Pancreas (tissue), 10 donors: ENCODE measurements at places on chromosomes 11 and 22. TPM values are rescaled to one million over a fixed set of nuclear protein-coding genes. Genes with fewer than 3 reads are reported as not detected.
A peak's percentile ranks its signal among the peaks of the same experiment; 100 is the strongest.

The TCN1 gene
- polyA plus RNA-seq = 0.11 TPM

The NEU3 gene
- 6.2 TPM for polyA plus RNA-seq

The TOP3B gene
- 20.5 TPM for polyA plus RNA-seq

The DBX1 gene
- polyA plus RNA-seq = not detected

The OR51B5 gene
- polyA plus RNA-seq = 0.05 TPM

The UBQLN3 gene
- polyA plus RNA-seq = not detected

The CASP12 gene
- 0.66 TPM for polyA plus RNA-seq

DNA sequence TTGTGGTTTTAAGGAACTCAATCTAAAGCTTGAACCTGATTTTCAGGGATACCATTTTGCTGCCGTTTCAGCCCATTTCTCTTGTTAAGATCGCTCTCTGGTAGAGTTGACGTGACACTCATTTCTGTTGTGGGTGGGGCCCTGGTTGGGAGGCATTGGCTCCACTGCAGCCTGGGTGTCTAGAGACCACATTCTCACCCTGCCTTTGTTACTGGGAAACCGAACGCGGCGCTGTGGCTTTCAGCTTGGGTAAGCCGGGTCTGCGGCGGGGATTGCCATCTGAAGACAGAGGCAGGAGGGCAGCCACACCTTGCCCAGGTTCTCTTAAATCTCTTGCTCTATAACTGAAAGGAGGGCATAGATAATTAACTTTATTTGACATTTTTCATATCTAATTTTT is 3.2 kb downstream of the EHF start:
- H3K4me3 ChIP-seq = no peak overlapping the region
- H3K4me1 ChIP-seq = peaks cover 20% of the 10 kb centered on the region
- H3K27ac ChIP-seq = peak overlapping the region; percentile 96
- DNase-seq = peak; percentile 66

GRCh38 chr22:45553351-45554039 is 50.8 kb downstream of the FBLN1 start:
- H3K27ac ChIP-seq = peak overlapping the region; percentile 22
- DNase-seq = peak; percentile 51
- no peak overlapping the region for H3K4me3 ChIP-seq
- H3K4me1 ChIP-seq = no peaks in the 10 kb centered on the region
- H3K36me3 ChIP-seq = no peaks in the 10 kb centered on the region

DNA sequence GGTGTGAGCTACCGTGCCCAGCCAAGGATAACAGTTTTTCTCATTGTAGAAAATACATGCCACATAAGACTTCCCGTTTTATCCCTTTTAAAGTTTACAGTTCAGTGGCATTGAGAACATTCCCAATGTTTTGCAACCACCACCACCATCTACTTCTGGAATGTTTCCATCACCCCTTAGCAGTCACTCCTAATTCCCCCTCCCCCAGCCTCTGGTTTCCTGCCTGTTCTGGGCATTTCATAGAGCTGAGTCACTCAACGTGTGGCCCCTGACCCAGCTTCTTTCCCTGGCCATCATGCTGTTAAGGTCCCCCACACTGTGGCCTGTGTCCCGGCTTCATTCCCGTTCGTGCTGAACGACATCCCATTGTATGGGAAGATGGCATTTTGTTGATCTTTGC is 30.7 kb downstream of the FGF4 start:
- no peak overlapping the region for H3K27ac ChIP-seq
- H3K27me3 ChIP-seq = no peaks in the 10 kb centered on the region
- H3K4me3 ChIP-seq = no peak overlapping the region
- no peaks in the 10 kb centered on the region for H3K4me1 ChIP-seq

- H3K27me3 ChIP-seq = no peaks in the 10 kb centered on the region
- no peak for DNase-seq
- no peaks in the 10 kb centered on the region for H3K36me3 ChIP-seq
- H3K4me1 ChIP-seq = no peaks in the 10 kb centered on the region
- H3K27ac ChIP-seq = no peak overlapping the region
These were observed 1384.0 kb downstream of the TBC1D22A start for GRCh38 chr22:48146426-48146825.

DNA sequence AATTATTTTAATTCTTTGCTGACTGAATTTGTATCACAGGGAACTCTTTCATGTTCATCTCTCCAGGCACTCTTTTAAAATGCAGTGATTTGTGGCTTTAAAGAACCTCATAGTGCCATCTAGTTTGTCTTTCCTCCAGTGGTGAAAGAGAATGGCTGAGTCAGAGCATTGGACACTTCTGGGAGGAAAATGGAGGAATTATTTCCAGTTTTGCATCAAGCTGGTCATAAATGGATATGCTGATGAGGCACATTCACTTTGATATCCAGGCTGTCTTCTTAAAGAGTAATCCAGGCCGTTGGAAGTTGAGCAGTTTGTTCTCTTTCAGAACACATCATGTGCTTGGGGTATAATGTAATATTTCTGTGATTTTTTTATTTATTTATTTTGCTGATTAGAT is 273.7 kb downstream of the DDX10 start:
- no peaks in the 10 kb centered on the region for H3K27me3 ChIP-seq
- no peaks in the 10 kb centered on the region for H3K4me1 ChIP-seq
- no peak overlapping the region for H3K27ac ChIP-seq
- H3K36me3 ChIP-seq = no peaks in the 10 kb centered on the region
- no peak for DNase-seq
- no peak overlapping the region for H3K4me3 ChIP-seq

- H3K4me1 ChIP-seq = peaks cover 6% of the 10 kb centered on the region
- no peak within 1 kb of the TSS for H3K4me3 ChIP-seq
- peak within 1 kb of the TSS; percentile 12 for H3K27ac ChIP-seq
- H3K27me3 ChIP-seq = no peaks in the 10 kb centered on the region
These were observed at the start of gene DDX25 for GRCh38 chr11:125903711-125904659. DDX25 (plus strand) TSS chr11:125904508; CDS start chr11:125904518, 10 bp downstream.

- no peaks in the 10 kb centered on the region for H3K36me3 ChIP-seq
- no peak overlapping the region for H3K4me3 ChIP-seq
- no peaks in the 10 kb centered on the region for H3K4me1 ChIP-seq
- H3K27ac ChIP-seq = no peak overlapping the region
These were observed 27.1 kb upstream of the MRGPRX2 start for GRCh38 chr11:19087658-19088057.

GRCh38 chr11:70306586-70307033 is 36.1 kb downstream of the PPFIA1 start:
- H3K27ac ChIP-seq = peak overlapping the region; percentile 41
- H3K4me3 ChIP-seq = no peak overlapping the region
- DNase-seq = no peak
- H3K4me1 ChIP-seq = no peaks in the 10 kb centered on the region
- no peaks in the 10 kb centered on the region for H3K36me3 ChIP-seq
- no peaks in the 10 kb centered on the region for H3K27me3 ChIP-seq
